Esophagus mucosa (tissue), 1 donor: ENCODE measurements at places on chromosomes 2 and 18.

DNA sequence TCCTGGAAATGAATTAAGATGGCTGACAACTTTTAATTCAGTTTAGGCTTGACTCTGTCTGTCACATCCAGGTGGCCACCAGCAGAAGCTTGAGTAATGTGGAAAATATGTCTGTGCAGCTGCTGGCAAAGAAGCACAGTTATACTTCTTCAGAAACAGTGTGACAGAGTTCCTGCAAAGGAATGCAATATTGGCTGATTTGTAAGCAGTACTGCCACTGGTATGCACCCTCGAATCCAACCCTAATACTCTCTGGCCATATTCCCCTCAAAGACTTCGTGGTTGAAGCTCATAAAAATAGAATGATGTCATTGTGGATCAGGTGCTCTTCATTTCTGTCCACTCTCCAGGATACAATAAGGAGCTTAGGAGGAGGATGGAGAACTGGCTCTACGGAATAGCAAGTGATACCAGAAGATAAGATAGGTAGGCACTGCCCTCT, 86.2 kb downstream of the METTL8 start:
- no peak for ATAC-seq

DNA sequence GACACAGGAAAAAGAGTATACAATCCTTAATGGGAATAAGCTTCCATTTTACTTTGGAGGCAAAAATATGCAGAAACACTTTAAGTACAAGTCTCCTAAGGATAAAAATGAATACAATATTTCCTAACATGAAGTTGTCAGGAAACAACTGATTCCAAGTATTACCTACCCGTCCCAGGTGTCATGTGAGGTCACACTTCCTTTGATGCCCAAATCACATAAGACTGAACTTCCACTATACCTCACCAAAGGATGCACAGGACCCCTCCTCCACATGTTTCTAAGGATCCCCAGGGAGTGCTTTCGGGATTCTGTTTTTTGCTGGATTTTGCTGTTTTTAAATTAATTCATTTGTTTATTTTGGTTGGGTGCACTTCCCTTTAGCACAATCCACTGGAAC, 438.5 kb upstream of the TCF4 start:
- ATAC-seq, result no peak

- no peak for ATAC-seq
Observed at GRCh38 chr2:165294912-165295311, 55.7 kb downstream of the SCN2A start.

DNA sequence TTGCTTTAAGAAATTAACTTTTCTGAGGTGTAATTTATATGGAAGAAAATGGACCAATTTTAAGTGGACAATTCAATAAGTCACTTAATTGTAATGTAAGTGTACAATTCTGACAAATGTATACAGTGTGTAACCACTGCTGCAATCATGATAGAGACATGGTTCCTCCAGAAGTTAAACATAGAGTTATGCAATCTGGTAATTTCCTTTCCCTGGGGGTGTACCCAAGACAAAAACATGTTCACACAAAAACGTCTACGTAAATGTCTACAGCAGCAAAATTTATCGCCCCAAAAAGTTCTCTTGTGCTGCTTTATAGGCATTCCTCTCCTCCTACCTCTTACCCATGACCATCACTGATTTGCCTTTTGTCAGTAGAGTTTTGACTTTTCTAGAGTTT, 141.5 kb downstream of the AQP4 start:
- ATAC-seq, result peak; percentile 31

- no peak for ATAC-seq
Observed at GRCh38 chr2:139964721-139965440, 1184.7 kb upstream of the NXPH2 start.

DNA sequence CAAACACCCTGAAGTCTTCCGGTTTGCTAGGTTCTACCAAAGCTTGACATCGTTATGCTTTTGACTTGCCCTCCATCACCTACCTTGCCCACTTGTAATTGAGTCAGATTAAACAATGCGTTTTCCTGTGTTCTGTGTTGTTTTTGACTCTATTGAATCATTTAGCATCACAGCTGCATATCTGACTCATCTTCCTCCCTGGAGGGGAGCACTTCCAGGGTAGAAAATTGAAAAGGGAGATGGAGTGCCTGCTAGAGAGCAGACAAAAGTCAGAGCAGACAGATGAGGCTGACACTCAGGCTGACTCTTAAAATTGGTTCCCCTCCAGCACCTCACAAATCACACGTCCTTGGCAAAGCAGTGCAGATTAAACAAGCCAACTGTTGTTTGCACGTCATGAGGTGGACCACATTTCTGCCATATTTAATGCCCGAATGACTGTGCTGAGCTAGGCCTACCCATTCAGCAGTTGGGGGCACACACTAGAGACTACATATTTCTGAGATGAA, 2.2 kb downstream of the MPP4 start:
- ATAC-seq, result no peak
